ENCODE measurements at places on chromosomes 13 and 19.

DNA sequence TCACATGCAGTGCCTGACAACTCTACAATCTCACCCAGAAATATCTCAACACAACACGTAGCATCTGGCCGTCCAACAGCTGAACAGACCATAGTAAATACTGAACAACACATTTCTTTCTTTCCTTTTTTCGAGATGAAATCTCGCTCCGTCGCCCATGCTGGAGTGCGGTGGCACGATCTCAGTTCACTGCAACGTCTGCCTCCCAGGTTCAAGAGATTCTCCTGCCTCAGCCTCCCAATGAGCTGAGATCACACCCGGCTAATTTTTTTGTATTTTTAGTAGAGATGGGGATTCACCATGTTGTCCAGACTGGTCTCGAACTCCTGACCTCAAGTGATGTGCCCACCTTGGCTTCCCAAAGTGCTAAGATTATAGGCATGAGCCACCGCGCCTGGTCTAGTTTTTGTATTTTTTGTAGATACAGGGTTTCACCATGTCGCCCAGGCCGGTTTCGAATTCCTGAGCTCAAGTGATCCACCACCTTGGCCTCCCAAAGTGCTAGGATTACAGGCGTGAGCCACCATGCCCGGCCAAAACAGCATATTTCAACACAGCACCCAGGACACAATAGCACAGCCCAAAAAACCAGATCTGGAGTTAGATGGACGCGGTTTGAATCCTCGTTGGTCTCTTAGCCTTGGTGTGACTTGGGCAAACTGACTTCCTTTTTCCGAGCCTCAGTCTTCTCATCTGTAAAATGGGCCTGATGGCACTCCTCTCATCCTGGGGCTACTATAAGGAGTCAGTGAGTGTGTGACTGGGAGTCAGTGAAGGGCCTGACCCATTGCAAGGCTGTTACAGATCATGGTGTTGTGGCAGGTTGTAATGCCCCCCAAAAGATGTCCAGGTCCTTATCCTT is 22.6 kb downstream of the CYP2A6 start:
- DNase-seq: no peak

GRCh38 chr13:103130681-103131210 is 64.5 kb upstream of the SLC10A2 start:
- no peak for DNase-seq

DNA sequence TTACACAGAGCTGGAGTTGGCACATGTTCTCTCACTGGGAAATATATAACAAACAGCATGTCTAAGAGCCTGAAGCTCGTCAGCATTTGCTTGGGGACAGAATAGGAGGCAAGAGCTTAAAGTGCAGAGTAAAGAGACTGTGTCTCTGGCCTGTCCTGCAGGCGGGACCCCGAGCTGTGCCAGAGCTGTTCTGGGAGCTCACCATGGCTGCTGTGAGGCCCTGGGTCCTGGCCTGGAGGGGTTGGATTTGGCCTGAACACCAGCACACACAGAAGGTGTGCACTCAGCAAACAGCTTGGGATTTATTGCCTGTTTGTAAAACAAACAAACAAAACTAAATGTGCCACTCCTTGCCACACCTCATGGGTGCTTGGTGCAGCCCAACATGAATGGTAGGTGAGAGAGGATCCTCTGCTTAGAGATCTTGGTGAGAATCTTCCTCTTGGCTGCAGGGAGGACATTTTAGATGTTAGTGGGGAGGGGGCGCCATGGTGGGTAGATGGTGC is 60.9 kb downstream of the ERICH6B start:
- no peak for DNase-seq

- DNase-seq: no peak
Measured at GRCh38 chr13:99384468-99384867, 77.3 kb upstream of the GPR183 start.

GRCh38 chr13:51740698-51741097 is 63.3 kb downstream of the DHRS12 start:
- DNase-seq: peak; percentile 66

DNA sequence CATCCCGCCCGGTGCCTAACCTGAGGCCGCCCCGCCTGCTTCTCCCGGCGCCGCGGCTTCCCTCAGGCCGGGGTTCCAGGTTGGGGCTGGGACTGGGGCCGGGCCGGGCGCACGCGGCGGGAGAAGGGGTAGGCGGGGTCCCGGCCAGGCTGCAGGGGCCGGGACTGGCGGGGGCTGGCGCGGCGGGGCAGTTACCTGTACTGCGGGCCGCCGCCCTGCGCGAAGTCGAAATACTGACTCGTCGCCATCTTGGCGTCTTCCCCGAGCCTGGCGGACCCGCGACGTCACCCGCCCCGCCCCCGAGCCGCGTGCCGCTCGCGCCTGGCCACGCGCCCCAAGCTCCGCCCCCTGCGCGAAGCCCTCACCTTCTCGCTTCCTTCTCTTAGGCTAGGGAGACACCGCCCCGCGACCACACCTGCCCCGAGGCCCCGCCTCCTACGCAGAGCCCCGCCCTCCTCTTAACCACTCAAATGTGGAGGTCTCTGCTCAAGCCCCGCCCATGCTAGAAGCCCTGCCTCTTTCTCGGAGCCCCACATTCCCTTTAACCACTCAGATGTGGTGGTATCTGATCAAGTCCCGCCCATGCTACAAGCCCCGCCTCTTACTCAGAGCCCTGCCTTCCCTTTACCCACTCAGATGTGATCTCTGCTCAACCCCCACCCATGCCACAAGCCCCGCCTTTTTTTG is at the start of gene ZFR2:
Gene ZFR2, minus strand, starts transcription at position 269 of the 687 bp plus-strand sequence. Its CDS starts 21 bp downstream, at position 248.
- no peak for DNase-seq

DNA sequence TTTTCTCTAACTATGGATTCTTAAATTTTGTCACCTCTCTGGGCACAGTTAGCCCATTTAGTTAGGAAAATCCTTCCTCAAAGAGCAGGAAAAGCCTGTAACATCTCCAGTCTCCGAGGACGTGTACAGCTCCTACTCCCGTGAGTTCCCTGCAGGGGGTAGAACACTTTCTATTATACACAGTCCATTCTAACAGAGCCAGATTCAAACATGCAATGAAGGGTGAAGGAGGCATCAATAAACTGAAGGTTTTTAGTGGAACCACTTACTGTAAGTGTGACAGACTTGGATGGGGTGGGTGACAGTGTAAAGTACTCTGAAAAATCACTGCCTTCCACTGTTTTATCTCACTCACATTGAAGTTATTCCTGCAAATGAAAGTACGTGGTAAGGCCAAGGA is 204.7 kb upstream of the DACH1 start:
- no peak for DNase-seq

DNA sequence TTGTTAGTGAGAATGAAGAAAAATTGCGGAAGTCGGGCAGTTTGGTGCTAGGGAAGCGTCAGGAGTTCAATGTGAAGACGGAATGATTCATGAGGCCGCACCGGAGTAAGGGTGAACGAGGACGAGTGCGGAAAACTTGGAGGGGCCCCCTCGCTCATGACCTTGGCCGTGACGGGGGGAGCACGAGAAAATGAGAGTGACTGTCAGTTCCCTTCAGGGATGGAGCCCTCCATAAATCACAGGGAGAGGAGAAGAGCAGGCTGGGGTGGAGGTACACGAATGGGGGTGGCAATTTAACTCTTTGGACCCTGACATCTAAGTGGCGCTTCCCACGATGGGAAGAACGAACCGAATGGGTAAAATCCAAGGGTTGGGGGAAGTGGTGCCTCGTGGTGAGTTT is 486.4 kb downstream of the TSHZ3 start:
- DNase-seq: no peak
